CD4-positive, alpha-beta T cell treated with Interleukin-15 for 1 hour (primary cell): ENCODE measurements at places on chromosomes 2 and 18.

GRCh38 chr2:236545814-236546480, 23.7 kb upstream of the ACKR3 start:
- DNase-seq: no peak

- DNase-seq: peak; percentile 43
Observed at GRCh38 chr2:121076885-121077549, 208.0 kb downstream of the TFCP2L1 start.

GRCh38 chr18:60331890-60332289, 40.7 kb downstream of the MC4R start:
- DNase-seq: no peak

DNA sequence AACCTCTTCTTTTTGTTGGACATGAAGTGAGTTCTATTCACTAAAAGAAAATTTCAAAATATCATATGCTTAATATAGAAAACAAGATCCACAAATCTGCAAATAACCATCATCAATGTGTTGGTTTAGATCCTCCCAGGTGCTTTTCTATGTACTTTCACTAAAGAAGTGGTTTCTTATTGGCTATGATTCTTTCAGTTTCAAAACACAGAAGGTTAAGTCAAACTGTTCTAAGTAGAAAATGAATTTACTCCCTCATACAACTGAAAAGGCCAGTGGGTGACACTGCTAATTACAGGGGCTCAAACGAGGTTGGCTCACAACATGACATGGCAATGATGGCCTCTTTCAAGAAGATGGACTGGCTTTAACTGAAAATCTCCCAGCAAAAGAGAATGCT, 111.7 kb downstream of the GALR1 start:
- DNase-seq: no peak

DNA sequence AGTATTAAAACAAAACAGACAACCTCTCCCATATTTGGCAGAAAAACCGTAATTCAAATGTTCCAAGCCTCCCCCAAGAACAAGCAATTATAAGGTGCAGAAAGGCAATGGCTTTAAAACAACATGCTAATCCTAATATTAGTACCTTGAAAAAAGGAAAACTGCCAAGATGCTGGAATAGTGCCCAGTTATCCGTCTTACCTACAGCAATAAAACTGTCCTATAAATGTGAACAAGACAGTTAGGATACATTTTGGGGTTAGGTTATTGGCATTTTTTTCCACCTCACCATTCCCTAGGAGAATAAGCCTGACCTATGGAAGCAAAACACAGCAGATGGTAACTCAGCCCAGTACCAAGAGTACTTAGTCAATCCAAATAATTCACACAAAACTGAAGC, 83.2 kb downstream of the TCF4 start:
- DNase-seq: no peak

GRCh38 chr2:56040189-56040588, 116.6 kb upstream of the EFEMP1 start:
- DNase-seq: no peak

- no peak for DNase-seq
Observed at GRCh38 chr2:44550561-44550960, 188.8 kb downstream of the CAMKMT start.

DNA sequence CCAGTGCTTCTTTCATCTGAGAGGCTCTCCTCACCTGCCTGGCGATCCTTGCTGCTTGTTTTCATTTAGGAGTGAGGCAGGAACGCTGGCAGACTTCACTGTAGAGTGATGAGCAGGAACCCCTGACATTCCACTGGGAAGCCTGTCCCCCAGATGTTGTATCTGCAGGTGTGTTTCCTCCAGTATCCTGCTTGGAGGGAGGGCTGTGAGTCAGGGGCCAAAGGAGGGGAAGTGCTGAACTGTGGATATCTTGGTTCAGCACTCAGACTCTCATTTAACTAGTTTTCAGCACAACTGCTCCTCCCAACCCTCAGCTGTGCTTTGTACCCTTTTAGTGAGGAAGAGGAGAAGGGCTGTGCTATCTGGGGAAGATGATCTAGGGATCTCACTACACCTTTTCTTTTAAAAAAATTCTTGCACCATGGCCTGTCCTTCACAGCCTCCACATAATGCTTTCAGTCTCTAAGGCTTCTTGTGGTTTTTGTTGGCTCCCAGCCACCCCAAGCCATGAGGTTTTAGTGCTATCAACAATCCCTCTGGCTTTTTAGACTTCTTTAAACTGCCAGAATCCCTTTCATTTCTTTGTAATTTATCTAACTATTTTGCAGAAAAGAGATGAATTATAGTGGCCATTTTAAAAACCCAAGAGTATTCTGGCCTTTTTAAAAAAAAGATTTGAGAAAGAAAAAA, 11.2 kb downstream of the ANKAR start:
- no peak for DNase-seq

GRCh38 chr2:118044103-118044716, 30.3 kb upstream of the CCDC93 start:
- DNase-seq: no peak

DNA sequence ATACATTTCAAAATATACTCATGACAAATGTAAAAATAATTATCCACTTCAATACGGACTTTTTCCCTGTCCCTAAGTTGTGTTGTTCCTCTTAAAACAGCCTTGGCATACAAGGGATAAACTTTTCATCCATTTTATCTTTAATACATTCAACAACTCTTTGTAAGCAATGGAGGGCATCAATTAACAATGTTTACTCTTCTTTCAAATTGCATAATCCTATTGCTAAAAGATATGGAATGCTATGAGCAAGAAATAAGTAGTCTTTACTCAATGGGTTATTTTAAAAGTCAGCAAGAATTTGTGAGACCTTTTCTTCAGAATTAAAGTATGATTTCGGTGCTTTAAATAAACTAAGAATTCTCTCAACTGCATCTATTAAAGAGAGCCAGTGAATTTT, 41.9 kb downstream of the SCN9A start:
- no peak for DNase-seq

- DNase-seq: no peak
Observed at GRCh38 chr18:24763765-24764513, 303.5 kb downstream of the HRH4 start.

- no peak for DNase-seq
Observed at GRCh38 chr2:25397777-25398176, 56.1 kb upstream of the DNMT3A start.

- no peak for DNase-seq
Observed at GRCh38 chr18:58611395-58612131, 17.3 kb downstream of the ALPK2 start.

DNA sequence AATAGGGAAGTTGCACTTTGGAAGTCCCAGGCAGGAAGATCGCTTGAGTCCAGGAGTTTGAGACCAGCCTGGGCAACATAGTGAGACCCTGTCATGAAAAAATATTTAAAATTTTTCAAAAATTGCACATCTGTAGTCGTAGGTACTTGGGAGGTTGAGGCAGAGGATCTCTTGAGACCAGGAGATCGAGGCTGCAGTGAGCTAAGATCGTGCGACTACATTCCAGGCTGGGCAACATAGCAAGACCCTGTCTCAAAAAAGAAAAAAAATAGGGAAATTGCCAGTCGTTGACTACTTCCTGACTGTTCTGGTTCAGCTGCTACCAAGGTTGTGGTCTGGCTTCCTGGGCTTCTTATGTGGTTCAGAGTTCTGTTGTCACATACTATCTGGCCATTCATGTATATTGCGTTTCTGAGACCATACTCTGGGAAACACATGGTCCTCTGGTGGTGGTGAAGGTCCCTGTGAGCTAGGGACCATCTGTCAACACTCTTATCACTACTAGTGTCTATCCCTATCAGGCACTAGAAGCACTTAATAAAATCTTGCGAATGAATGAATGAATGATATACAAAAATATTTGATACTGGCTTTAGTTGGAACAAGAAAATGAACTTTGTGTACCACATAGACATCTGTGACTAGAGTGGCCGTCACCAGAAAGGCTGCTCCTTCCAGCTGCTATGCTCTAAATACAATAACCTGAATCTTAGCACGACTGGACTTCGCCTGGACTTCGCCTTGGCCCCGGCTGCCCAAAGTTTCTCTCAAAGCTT, 861 bp upstream of the KLHL23 start:
- no peak for DNase-seq

DNA sequence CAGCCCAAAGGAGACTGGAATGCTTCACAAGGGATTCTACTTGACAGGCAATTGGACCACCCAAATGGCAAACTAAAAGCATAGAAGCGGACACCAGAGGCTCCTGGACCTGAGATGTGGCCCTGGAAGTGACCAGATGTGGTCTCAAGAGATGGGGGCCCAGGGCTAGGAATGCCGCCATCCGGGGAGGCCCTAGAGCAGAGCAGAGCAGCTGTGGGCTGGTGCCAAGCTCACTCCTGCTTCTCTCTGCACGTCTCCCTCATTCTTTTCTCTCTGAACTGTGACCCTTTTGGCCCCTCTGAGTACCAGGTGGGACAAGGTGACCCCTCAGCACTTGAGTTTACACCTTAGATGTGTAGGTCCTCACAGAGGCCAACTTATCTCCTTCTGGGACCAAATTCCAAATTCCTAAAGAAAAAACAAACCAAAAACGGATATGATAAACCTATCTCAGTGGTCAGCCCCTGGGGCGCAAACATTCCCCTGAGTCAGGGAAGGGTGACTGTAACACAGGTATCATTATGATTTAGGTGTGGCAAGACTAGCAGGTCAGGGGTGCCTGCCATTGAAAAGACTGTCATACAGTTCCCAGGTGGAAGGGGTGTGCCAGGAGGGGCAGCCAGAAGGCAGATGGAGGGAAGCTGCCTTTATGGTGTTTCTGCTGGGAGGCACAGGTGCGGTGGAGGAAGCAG, 6.5 kb upstream of the IL1R2 start:
- DNase-seq: no peak

DNA sequence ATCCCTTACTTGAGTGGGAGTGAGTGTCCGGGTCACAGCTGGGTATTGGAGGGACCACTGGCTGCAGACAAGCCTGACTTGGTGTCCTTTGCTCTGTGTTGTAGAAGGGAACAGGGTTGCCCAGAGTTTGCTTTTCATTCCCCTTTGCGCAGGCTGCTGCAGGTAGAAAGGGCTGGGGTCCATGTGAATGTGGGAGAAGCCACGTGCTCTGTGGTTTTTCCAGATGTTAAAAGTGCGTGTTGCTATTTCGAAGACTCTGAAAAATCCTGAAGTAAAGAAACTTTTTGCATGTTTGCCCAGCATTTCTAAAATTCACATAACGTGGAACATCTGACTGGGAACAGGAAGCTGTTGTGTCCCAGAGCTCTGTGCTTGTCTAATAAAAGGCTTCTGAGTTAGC, 28.8 kb downstream of the GLI2 start:
- no peak for DNase-seq

DNA sequence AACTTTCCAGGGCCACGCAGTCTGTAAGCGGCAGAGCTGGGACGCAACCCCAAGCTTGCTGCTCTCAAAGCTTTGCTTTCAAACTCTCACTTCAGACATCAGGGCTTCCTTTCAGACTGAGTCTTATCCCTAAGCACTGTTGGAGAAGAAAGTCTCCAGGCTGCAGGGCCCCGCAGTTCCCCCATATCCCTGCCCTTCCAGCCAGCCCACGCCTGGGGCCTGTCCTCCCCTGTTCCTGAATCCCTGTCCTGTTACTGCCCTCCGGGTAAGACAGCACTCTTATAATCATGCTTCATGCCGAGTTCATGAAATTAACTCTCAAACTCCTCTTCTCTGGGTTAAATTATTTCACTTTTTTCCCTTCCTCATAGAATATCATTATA, 37.9 kb downstream of the HPCAL1 start:
- no peak for DNase-seq

DNA sequence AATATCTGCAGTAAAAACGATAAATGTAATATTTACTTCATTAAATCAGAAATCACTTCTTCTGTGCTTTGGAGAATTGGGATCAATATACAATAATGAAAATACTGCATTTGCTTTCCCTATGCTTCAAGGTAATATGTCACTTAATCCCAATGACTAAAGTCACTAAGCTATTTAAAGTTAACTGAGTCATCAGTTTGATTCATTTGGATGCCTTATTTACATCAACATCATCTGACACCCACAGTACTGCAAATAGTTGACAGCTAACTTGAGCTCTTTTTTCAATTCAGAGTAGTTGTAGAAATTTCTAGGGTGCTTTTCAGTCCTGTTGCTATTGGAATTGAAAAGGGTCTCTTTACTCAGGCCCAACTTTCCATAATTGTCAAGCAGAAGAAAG, 776.9 kb upstream of the FSHR start:
- DNase-seq: no peak

DNA sequence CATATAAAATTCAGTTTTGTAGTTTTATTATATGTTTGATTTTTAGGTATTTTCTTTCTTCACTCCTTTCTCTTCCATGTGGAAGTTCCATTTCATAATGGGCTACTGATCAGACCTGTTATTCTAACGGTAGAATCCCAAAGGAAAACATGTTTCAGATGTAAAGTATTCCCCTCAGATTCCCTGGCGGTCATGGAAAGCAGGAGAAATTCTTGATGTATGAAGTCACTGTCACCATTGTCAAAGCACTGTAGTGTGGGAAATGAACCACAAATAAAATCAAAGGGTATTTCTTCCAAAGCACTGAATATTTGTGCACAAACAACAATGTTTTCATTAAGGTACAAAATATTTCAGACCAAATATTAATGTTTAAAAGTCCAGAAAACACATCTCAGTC, 237.3 kb upstream of the KLHL14 start:
- DNase-seq: no peak

- no peak for DNase-seq
Observed at GRCh38 chr2:112314856-112315255, 39.5 kb downstream of the ZC3H6 start.

GRCh38 chr2:37564356-37564755, 107.1 kb downstream of the CDC42EP3 start:
- no peak for DNase-seq

DNA sequence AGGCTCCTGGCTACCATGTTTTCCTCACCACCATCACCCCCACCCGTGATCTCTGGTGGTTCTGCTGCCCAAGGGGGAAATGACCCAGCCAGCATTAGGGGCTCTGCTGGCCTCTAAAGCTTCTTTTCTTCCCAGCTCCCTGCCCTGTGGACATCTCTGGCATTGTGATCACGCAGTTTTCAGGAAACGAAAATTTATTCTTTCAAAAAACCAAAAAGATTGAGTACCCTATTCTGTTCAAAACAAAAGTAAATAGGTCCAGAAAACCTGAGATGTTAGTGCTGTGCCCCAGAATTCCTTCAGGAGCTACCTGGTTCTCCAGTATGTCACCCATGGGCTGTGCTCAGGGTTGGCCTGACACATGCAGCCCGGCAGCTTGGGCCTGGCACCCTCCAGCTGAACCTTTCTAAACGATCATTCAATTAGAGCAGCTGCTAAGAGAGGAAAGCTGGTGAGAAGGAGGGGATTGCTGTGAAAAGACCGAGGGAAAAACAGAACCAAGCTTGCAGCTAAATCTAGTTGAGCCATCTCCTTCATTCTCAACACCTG, 157.5 kb downstream of the MGAT5 start:
- DNase-seq: no peak
